ENCODE measurements at places on chromosomes 6 and 20. TPM values are rescaled to one million over a fixed set of nuclear protein-coding genes. Genes with fewer than 3 reads are reported as not detected.

RIMS4 gene
- 1.7 TPM for total RNA-seq

DNA sequence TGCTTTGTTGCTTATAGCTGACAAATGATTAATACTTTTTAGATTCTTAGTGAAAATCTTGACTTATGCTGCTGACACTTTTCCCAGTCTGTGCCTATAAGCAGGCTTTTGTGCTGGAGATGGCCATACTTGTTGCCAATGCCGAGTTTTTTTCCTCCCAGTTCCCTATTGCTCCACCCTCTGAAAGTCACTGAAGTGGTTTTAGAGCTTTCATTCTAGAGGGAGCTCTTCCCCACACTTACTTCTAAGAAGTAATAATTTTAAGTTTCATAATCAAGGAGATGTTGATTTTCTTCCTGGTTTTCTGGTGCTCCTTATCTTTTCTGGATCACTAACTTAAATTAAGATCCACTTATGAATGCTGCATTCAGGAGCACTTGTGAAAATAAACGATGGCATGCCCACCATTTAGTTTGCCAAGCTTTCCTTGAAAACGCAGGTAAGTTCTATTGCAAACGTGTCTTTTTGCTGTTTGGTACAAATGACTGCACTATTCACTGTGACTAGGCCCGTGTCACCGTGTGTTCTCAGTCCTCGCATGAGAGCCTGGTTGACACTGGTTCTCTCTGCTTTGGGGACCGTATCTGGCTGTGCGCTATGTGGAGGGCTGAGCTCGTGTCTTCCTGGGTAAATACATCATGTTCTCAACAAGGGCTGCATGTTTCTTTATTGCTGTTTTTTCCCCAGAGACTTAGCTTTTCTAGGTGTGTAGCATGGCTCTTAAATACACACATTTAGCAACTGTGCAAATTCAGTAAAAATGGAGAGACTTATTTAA, 50.2 kb downstream of the GFRA4 start:
- H3K36me3 ChIP-seq = no peaks in the 10 kb centered on the region
- no peaks in the 10 kb centered on the region for H3K27me3 ChIP-seq
- no peak for ATAC-seq
- H3K4me1 ChIP-seq = no peaks in the 10 kb centered on the region
- H3K4me3 ChIP-seq = no peak overlapping the region
- no peak overlapping the region for H3K27ac ChIP-seq

DNA sequence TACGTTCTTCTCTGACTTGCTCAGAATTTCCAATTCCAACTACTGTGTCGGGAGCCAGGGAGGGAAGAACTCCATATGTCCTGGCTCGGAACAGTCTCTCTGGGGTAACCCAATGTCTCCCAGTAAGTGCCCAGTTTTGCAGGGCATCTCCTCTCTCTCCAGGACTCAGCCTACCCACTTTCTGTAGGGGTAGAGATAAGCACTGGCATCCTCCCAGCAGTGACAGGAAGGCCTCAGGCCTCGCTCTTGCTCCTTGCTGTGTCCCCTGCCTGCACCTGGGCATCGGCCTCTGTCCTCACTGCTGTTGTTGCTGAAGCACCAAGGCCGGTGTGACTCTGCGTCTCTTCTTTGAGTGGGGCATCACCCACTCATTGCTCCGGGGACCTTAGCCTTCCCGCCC, 388.9 kb upstream of the JARID2 start:
- ATAC-seq = no peak
- no peaks in the 10 kb centered on the region for H3K36me3 ChIP-seq
- H3K27ac ChIP-seq = no peak overlapping the region
- H3K27me3 ChIP-seq = no peaks in the 10 kb centered on the region
- no peaks in the 10 kb centered on the region for H3K4me1 ChIP-seq
- no peak overlapping the region for H3K4me3 ChIP-seq

DNA sequence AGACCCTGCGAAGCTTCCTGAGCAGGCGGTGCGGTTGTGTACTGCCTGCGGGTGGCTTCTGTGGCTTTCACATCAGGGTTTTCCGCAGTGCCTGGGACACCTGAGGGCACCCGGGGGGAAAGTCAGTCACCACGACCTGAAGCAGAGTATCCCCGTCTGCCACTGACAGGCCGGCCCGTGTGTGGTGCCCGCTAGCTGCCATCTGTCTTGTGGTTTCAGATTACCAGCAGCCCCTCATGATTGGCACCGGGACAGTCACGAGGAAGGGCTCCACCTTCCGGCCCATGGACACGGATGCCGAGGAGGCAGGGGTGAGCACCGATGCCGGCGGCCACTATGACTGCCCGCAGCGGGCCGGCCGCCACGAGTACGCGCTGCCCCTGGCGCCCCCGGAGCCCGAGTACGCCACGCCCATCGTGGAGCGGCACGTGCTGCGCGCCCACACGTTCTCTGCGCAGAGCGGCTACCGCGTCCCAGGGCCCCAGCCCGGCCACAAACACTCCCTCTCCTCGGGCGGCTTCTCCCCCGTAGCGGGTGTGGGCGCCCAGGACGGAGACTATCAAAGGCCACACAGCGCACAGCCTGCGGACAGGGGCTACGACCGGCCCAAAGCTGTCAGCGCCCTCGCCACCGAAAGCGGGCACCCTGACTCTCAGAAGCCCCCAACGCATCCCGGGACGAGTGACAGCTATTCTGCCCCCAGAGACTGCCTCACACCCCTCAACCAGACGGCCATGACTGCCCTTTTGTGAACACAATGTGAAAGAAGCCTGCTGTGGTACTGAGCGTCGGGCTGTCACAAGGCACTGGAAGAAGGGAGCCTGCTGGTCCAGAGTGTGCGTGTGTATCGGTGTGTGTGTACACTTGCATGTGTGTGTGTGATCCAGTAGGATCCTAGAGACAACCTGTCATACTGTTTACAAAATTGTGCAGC, 54.4 kb downstream of the GOPC start:
- ATAC-seq = peak; percentile 75
- peak overlapping the region; percentile 58 for H3K27ac ChIP-seq
- peaks cover 3% of the 10 kb centered on the region for H3K4me1 ChIP-seq
- peaks cover 20% of the 10 kb centered on the region for H3K36me3 ChIP-seq
- peak overlapping the region; percentile 42 for H3K4me3 ChIP-seq
- no peaks in the 10 kb centered on the region for H3K27me3 ChIP-seq

PCK1 gene
- 0.30 TPM for total RNA-seq

GRCh38 chr6:3754776-3755175, 3.3 kb upstream of the PXDC1 start:
- H3K36me3 ChIP-seq = no peaks in the 10 kb centered on the region
- H3K27ac ChIP-seq = no peak overlapping the region
- H3K4me1 ChIP-seq = no peaks in the 10 kb centered on the region
- no peak for ATAC-seq
- no peaks in the 10 kb centered on the region for H3K27me3 ChIP-seq
- no peak overlapping the region for H3K4me3 ChIP-seq

- peak overlapping the region; percentile 100 for H3K27ac ChIP-seq
- no peaks in the 10 kb centered on the region for H3K27me3 ChIP-seq
- H3K36me3 ChIP-seq = no peaks in the 10 kb centered on the region
- peaks cover 90% of the 10 kb centered on the region for H3K4me1 ChIP-seq
- peak overlapping the region; percentile 5 for H3K4me3 ChIP-seq
- peak; percentile 64 for ATAC-seq
Measured at GRCh38 chr20:47358672-47359529, 2.4 kb upstream of the ZMYND8 start.

SRMS gene
- not detected for total RNA-seq

DNA sequence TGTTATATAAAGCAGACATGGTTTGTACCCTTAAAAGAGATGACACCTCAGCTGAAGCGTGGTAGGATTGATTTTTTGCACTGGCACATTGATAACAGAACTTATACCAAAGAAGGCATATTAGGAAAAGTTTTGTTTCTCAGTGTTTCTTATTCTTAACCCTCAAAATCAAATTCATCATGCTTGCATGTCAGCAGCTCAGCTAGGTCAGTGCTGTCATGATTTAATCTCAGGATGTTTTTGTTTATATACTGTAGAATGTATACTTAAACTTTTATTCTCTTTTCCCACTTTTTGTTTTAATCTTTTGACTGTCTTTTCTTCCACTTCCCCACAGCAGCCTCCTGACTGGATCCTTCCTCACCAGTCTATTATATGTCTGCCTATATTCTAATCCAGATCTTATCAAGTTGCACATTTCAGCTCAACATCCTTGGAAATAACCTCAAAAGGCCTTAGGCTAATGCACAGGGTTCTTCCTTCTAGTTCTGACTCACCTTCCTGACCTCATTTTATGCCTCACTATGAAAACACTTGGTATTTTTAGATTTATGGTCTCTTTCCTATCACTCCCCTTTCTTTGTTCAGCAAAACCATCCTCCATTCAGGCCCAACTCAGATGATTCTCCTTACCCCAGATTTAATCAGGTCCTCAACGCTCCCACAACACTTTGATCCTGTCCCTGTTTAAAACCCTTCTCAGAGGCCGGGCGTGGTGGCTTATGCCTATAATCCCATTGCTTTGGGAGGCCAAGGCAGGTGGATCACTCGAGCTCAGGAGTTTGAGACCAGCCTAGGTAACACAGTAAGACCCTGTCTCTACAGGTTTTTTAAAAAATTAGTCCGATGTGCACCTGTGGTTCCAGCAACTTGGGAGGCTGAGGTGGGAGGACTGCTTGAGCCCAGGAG, 7.2 kb downstream of the HEBP2 start:
- no peaks in the 10 kb centered on the region for H3K27me3 ChIP-seq
- ATAC-seq = no peak
- H3K27ac ChIP-seq = no peak overlapping the region

GRCh38 chr20:57708694-57709673, 831 bp downstream of the PMEPA1 start:
- H3K4me1 ChIP-seq = no peaks in the 10 kb centered on the region
- no peak for ATAC-seq
- H3K27me3 ChIP-seq = no peaks in the 10 kb centered on the region
- H3K27ac ChIP-seq = peak overlapping the region; percentile 95
- H3K36me3 ChIP-seq = no peaks in the 10 kb centered on the region
- peak overlapping the region; percentile 95 for H3K4me3 ChIP-seq

GRCh38 chr6:86042214-86042613, 399.5 kb upstream of the SYNCRIP start:
- no peaks in the 10 kb centered on the region for H3K4me1 ChIP-seq
- H3K27me3 ChIP-seq = no peaks in the 10 kb centered on the region
- H3K27ac ChIP-seq = no peak overlapping the region
- H3K4me3 ChIP-seq = no peak overlapping the region

CDSN gene
- not detected for total RNA-seq

SMAP1 gene
- total RNA-seq = 27.9 TPM

All from gastroesophageal sphincter (tissue), 4 donors.